ENCODE measurements at places on chromosomes 1 and 21. TPM values are rescaled to one million over a fixed set of nuclear protein-coding genes. Genes with fewer than 3 reads are reported as not detected.
A peak's percentile ranks its signal among the peaks of the same experiment; 100 is the strongest.

The CD247 gene
- 166 TPM for total RNA-seq

The TSPAN1 gene
- not detected for total RNA-seq

The ANGPTL1 gene
- not detected for total RNA-seq

- peaks cover 2% of the 10 kb centered on the region for H3K36me3 ChIP-seq
- H3K27me3 ChIP-seq, result no peaks in the 10 kb centered on the region
- no peak overlapping the region for H3K4me3 ChIP-seq
- no peak for DNase-seq
- H3K4me1 ChIP-seq, result no peaks in the 10 kb centered on the region
These were observed 31.3 kb upstream of the MYBPHL start for GRCh38 chr1:109338091-109338490.

DNA sequence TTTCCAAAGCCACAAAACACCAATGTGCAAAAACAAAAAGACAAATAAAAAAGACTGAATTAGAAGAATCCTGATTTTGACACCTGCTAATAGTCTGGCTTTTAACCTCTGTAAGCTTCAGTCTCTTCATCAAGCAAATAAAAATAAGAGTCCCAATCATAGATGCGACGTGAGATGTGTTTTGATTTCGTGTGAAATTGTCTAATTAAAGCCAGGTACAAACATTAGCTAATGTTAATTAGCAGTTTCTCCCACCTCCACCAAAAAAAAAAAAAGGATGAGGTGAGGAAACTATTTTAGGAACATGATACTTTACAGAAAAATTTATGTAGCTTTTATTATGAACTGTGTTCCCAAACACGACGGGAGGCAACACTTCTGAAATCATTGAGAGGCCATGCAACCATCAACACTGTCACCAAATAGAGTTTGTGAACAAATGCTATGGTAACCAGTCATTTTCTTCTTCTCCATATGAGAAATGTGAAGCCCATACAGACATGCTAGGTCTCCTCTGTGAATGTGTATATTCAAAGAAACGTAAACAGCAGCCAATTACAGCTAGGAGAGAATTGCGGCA is 6.7 kb upstream of the EVI5 start:
- H3K36me3 ChIP-seq, result no peaks in the 10 kb centered on the region
- H3K4me1 ChIP-seq, result peaks cover 5% of the 10 kb centered on the region
- no peak overlapping the region for H3K4me3 ChIP-seq
- no peak for DNase-seq
- H3K27me3 ChIP-seq, result peaks cover 71% of the 10 kb centered on the region

DNA sequence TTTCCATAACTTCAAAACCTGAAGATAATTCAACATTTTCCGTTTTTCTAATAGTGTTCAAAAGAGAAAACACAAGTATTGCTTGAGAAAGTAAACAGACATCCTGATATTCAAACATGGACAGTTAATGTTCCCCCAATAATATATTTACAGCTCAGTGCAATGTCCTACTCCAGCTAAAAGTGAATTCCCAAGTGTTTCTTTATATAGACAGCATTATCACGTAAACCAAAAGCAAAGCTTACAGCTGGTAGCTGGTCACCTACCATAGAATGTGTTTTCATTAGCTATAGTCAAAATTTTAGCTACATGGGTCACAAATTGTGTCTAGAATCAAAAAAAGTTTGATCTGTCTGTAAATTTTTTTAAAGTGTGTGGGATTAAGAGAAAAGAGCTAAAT is 34.9 kb downstream of the WLS start:
- DNase-seq, result no peak
- H3K4me1 ChIP-seq, result no peaks in the 10 kb centered on the region
- peaks cover 3% of the 10 kb centered on the region for H3K27me3 ChIP-seq
- H3K4me3 ChIP-seq, result no peak overlapping the region

GRCh38 chr21:28072601-28073000 is 920.1 kb downstream of the LTN1 start:
- no peaks in the 10 kb centered on the region for H3K36me3 ChIP-seq
- H3K27me3 ChIP-seq, result no peaks in the 10 kb centered on the region
- DNase-seq, result no peak
- no peak overlapping the region for H3K27ac ChIP-seq

The TTC24 gene
- 18.7 TPM for total RNA-seq

DNA sequence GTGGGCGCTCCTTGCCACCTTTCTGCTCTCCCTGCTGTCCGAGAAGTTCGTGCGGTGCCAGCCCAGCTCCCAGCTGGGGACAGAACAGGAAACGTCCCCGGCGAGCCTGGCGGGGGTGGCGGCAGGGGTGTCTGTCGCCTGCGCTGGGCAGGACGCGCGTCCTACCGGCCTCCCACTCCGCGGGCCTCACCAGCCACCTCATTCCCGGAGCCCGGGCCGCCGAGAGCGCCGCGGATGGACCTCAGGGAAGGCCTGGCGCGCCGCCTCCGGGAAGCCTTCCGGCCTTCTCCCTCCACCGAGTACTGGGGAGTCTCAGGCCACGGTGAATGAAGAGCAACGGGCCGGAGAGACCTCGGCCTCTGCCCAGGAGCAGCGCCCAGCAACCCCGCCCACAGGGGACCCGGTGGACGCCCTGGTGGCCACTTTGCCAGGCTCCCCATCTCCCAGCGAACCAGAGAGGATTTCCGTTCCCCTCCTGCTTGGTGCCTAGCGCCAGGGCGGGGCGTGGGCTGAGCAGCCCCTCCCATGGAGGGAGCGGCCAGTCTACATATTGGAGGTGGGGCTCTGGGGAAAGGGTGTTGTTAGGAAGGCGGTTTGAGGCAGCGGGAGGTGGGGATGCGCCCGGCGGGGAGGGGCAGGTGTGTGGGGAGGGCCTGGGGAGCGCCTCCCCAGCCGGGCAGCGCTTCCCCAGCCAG is 9.5 kb upstream of the TNFRSF14 start:
- no peaks in the 10 kb centered on the region for H3K27me3 ChIP-seq
- H3K4me1 ChIP-seq, result peaks cover 24% of the 10 kb centered on the region
- DNase-seq, result peak; percentile 90
- H3K27ac ChIP-seq, result peak overlapping the region; percentile 97
- peaks cover 1% of the 10 kb centered on the region for H3K36me3 ChIP-seq

The LGR6 gene
- 0.06 TPM for total RNA-seq

- peaks cover 5% of the 10 kb centered on the region for H3K4me1 ChIP-seq
- DNase-seq, result no peak
- H3K27me3 ChIP-seq, result no peaks in the 10 kb centered on the region
- no peak overlapping the region for H3K27ac ChIP-seq
- H3K36me3 ChIP-seq, result peaks cover 15% of the 10 kb centered on the region
These were observed 43.3 kb downstream of the URB2 start for GRCh38 chr1:229669333-229669732.

GRCh38 chr1:228006034-228006785 is 588 bp upstream of the WNT3A start:
- no peaks in the 10 kb centered on the region for H3K36me3 ChIP-seq
- peaks cover 79% of the 10 kb centered on the region for H3K27me3 ChIP-seq
- H3K4me3 ChIP-seq, result no peak overlapping the region
- no peak for DNase-seq

The TIAM1 gene
- 28.2 TPM for total RNA-seq

DNA sequence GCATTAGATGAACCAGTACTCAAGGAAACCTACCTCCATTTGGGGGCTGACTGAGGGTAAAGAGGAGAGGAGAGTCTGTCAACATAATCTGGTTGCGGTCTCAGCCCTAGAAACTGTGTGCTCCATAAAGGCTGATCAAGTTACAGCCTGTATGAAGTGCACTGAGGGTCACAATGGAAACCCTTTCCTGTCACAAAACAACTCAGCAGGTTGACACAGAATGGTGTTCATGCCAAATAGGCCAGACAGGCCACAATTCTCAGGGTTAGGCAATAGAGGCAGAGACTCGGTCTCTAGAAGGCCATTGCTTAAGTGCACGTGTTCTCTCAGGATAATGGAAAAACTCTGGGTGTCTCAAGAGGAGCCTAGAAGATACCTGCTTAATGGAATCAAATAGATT is 4.1 kb upstream of the ANKRD35 start:
- no peak overlapping the region for H3K27ac ChIP-seq
- H3K36me3 ChIP-seq, result no peaks in the 10 kb centered on the region
- peaks cover 7% of the 10 kb centered on the region for H3K27me3 ChIP-seq
- H3K4me1 ChIP-seq, result peaks cover 14% of the 10 kb centered on the region

The PGLYRP4 gene
- not detected for total RNA-seq

DNA sequence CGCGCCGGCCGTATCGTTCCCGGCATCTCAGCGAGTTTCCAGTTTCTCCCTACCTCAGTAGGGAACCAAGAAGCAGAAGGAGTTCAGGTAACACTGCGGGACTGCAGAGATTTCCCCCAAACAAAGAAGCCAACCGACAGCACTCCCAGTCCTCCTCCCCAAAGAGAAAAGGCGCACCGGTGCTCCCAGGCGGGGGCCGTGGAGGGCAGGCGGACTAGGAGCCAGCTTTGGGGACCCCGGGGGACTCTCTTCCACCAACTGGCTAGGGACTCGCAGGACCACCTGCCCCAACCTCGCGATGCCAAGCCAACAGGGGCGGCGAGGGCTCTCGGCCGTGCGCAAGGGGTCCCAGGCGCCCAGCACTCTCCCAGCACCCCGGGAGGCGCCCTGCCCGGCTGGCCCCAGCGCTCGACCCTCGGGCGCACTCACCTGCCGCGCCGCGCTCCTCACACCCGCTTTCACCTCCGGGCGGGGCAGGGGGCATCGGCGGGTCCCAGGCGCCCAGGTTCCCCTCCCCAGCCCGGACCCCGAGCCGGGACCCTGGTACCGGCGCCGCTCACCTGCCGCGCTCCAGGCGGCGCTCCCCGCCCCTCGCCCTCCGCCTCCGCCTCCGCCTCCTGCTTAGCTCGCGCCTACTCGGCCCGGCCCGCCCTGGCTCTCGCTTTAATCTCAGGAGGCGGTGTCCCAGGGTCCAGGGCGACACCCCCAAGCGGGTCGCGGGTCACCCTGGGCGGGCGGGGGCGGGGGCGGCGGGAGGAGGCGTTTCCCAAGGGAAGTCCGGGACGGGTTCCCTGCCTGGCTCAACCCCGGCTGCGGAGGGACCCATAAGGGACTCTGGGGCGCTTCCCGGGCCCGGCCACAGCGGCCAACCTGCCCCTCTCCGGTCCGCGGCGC is at the start of gene TMPRSS2:
TMPRSS2 (minus strand) TSS at position 638 of the 894 bp plus-strand sequence. CDS start 10,025 bp downstream, outside the sequence.
- H3K36me3 ChIP-seq, result no peaks in the 10 kb centered on the region
- no peaks in the 10 kb centered on the region for H3K4me1 ChIP-seq
- no peak within 1 kb of the TSS for H3K4me3 ChIP-seq

The NCF2 gene
- total RNA-seq, result 4.0 TPM

GRCh38 chr1:67148516-67149178 is 13.9 kb upstream of the C1orf141 start:
- H3K36me3 ChIP-seq, result no peaks in the 10 kb centered on the region
- H3K27me3 ChIP-seq, result peaks cover 18% of the 10 kb centered on the region
- peak overlapping the region; percentile 22 for H3K27ac ChIP-seq
- H3K4me1 ChIP-seq, result peaks cover 30% of the 10 kb centered on the region

The LDLRAD1 gene
- not detected for total RNA-seq
